Lower leg skin (tissue), 4 donors: ENCODE measurements at places on chromosomes 12 and 14. TPM values are rescaled to one million over a fixed set of nuclear protein-coding genes. Genes with fewer than 3 reads are reported as not detected.

The CLEC4E gene
- 0.42 TPM for total RNA-seq

The P3H3 gene
- total RNA-seq = 8.8 TPM

DNA sequence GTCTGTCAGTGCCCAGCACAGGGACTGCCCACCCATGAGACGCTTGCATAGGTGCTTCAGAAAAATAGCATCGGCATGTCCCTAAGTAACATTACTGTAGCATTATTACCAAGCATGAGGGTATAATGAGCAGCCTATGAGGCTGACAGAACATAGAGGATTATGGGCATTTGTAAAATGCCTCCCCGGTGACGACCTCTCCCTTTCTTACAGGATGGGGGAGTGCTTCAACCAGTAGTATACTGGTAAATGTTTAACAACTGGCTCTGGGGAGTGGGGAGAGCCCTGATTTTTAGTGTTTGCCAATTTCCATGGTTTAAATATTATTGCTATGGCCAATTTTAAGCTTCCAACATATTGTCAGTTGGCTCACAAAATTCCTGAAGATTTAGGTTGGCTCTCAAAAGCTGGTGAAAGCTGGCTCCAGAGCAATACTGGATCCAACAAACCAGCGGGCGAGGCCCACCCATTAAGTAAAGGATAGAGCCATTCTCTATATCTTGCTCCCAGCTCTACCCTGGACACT, 104.5 kb downstream of the ETNK1 start:
- no peak for DNase-seq

The DHRS1 gene
- 96.0 TPM for total RNA-seq

DNA sequence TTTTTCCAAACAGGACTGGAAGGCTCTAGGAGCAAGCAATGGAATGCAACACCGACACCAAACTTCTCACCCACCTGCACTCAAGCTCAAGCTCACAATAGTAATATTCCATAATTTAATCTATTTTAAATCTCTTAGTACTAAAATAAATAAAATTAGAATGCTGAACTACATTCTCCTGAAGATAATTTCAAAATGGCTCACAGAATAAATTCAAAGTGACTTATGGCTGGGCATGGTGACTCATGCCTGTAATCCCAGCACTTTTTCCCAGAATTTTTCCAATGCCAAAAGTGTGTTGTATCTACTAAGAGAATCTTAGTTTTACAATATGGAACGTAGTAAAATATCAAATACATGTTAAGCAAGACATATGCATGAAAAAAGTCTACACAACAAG, 31.5 kb downstream of the DUSP16 start:
- DNase-seq = no peak

The CD163 gene
- 47.1 TPM for total RNA-seq

The BEGAIN gene
- 1.4 TPM for total RNA-seq
